ENCODE measurements at places on chromosomes 7 and 10. TPM values are rescaled to one million over a fixed set of nuclear protein-coding genes. Genes with fewer than 3 reads are reported as not detected.

GRCh38 chr7:88306590-88307048, at the start of gene STEAP4:
Gene STEAP4, minus strand, starts transcription at chr7:88306894. Its CDS starts 22,625 bp downstream, at chr7:88284269.
- DNase-seq, result no peak

- DNase-seq, result no peak
These were observed 50.9 kb downstream of the AASS start for GRCh38 chr7:122092964-122093797.

DNA sequence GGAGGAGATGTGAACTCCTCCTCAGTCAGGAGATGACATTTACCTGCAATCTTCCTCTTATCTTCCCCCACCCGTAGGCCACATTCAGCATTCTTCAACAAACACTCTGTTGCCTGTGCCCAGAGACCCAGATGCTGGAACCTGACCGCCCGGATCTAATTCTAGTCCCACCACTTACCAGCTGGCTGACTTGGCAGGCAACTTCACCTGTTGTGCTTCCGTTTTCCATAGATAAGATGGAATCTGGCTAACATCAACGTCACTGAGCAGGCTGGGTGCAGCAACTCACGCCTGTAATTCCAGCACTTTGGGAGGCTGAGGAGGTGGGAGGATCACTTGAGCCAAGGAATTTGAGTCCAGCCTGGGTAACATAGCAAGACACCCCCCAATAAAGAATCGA, 21.3 kb upstream of the FXYD4 start:
- no peak for DNase-seq

DNA sequence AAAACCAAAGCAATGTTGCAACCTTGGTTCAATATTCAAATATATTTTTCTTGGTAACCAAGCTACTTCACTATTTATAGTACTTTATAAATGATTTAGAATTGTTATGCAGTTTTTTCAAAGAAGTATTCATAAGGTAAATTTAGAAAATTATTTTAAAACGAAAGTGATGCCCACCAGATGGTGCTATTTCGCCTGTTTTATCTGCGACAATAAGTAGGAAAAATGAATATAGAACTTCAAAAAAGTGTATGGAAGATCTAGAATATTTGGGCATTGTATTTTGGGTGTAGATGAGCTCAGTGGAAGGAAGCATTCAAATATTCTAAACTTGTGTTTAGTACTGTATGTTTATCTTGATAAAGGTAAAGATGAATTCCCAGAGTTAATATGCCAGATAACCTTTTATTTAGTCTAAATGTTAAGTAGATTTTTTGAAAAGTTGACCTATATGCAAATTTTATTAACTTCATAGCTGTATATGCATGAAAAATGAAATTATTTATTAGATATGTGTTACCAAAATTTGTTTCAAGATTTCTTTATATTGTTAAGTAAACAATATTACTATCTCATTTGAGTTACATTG, 93.2 kb downstream of the ADK start:
- DNase-seq, result no peak

DNA sequence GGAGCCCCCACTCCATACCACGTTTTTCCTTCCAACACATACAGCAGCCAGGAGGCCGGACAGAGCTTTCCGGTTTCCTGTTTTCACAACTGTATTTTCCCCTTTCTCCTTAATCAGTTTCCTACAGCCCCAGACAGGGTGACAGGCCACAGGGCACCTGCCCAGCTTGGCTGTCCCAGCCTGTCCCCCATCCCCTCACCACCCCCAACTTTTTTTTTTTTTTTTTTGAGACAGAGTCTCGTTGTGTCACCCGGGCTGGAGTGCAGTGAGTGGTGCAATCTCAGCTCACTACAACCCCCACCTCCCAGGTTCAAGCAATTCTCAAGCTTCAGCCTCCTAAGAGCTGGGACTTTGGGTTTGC, 10.3 kb upstream of the HSPB1 start:
- no peak for DNase-seq

RBP3 gene
- total RNA-seq, result not detected

MYO3A gene
- not detected for total RNA-seq

Measured in mesenteric fat pad (tissue), 1 donor.